ENCODE measurements at places on chromosomes 13 and 19.

DNA sequence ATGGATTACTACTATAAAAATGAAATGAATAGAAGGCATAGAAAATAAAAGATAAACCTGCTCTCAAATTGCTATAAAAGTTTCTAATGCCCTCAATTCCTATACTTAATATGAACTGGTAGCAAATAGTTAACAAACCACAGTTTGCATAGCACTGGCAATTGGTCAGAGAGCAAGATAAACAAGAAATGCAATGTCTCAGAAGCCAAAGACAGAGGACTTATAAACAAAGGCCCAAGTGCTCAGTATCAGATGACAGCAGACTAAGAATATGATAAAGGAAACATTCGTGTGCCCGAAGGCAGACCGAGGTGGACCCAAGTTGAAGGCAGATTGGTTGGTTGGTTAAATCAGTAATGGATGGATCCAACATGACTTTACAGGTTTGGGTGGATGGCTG is 50.6 kb downstream of the IPO5 start:
- H3K36me3 ChIP-seq, result peaks cover 24% of the 10 kb centered on the region
- no peak overlapping the region for H3K4me3 ChIP-seq
- no peaks in the 10 kb centered on the region for H3K4me1 ChIP-seq
- H3K27ac ChIP-seq, result no peak overlapping the region
- DNase-seq, result no peak

GRCh38 chr13:113137691-113138298 is 15.2 kb downstream of the F10 start:
- no peak for DNase-seq
- no peak overlapping the region for H3K27ac ChIP-seq
- H3K36me3 ChIP-seq, result no peaks in the 10 kb centered on the region
- peaks cover 4% of the 10 kb centered on the region for H3K27me3 ChIP-seq
- no peak overlapping the region for H3K4me3 ChIP-seq

DNA sequence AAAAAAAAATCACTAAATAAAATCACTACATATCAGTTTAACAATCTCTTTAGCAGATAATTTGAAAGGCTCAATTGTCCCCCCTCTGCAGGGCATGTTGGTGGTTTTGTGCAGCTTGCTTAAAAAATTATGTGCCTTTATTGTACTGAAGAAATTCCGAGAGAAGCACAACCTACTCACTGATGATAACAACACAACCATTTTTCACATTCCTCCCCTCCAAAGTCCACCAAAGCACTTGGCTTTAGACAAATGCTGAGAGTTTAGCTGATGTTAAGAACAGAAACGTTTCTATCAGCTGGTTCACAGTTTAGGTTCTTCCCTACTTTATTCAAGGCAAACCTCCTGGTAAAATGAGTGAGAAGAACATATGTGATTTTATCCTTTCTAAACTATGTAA is 923 bp downstream of the DOCK9 start:
- no peaks in the 10 kb centered on the region for H3K36me3 ChIP-seq
- no peak for DNase-seq
- H3K4me3 ChIP-seq, result peak overlapping the region; percentile 45
- H3K4me1 ChIP-seq, result peaks cover 84% of the 10 kb centered on the region
- peak overlapping the region; percentile 62 for H3K27ac ChIP-seq

DNA sequence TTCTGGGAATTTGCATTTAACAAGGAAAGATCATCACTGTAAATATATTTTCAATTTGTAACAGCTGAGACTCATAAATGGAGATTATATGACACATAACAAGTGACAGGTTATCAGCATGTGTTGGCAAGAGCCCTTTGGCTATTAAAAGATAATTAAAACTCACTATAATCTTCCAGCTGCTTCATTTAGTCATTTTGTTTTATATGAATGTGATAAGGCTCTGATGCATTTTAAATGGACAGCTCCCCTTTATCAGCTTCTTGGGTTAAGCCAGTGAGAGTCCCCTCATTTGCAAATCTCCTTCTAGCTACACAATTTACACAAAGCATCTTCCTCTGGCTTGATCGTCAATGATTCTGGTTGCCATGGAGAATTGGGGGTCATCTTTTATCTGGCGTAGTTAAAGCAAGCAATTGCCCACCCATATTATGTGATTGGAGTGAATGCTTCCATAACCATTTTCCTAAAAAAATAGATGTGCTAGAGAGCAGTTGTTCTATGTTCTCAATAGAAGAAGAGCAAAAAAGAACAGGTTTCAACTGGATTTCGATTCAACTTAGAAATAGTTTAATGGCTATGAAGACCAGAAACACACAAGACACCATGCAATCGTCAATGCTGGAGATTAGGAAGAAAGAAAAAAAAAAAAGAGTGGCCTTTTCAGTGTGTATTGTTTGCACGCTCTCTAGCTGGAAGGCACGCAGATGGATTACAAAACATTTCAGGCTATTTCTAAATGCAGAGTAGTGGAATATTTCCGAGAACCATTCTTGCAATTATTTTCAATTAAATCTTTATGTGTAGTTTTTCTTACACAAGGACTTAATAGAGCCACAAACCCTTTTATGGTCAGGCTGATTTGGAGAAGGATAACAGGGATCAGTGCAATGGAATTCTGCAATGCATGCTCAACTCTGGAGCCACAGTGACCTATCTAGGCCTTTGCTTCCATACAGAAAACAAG is 27.4 kb downstream of the STARD13 start:
- no peaks in the 10 kb centered on the region for H3K27me3 ChIP-seq
- peaks cover 58% of the 10 kb centered on the region for H3K4me1 ChIP-seq
- no peak overlapping the region for H3K4me3 ChIP-seq
- no peak for DNase-seq
- H3K27ac ChIP-seq, result no peak overlapping the region
